ENCODE measurements at places on chromosomes 16 and 17. TPM values are rescaled to one million over a fixed set of nuclear protein-coding genes. Genes with fewer than 3 reads are reported as not detected.
A peak's percentile ranks its signal among the peaks of the same experiment; 100 is the strongest.

- no peak for DNase-seq
Observed at GRCh38 chr17:71501711-71502110, 619.1 kb upstream of the SOX9 start.

GRCh38 chr16:70788668-70789594 is 12.0 kb downstream of the VAC14 start:
- no peak for DNase-seq

- no peak for DNase-seq
Observed at GRCh38 chr16:27724482-27725235, 174.7 kb downstream of the KATNIP start.

- no peak for DNase-seq
Observed at GRCh38 chr16:89545831-89546574, 14.5 kb upstream of the RPL13 start.

DNA sequence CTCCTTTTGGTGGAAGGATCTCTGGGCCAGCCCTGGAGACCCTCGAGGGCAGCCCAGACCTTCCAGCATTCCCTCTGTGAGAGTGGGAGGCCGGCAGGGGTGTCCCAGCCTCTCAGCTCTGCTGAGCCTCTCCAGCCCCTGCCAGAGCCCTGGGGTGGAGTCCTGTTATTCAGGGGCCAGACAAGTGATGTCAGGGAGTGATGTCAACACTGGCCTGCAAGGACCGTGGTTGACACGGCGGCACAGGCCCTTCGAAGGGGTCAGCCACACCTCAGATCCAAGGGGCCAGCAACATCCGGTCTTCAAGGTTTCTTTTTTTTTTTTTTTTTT is 231.2 kb downstream of the KATNIP start:
- no peak for DNase-seq

GRCh38 chr16:73418051-73418450 is 370.1 kb upstream of the ZFHX3 start:
- DNase-seq, result no peak

DNA sequence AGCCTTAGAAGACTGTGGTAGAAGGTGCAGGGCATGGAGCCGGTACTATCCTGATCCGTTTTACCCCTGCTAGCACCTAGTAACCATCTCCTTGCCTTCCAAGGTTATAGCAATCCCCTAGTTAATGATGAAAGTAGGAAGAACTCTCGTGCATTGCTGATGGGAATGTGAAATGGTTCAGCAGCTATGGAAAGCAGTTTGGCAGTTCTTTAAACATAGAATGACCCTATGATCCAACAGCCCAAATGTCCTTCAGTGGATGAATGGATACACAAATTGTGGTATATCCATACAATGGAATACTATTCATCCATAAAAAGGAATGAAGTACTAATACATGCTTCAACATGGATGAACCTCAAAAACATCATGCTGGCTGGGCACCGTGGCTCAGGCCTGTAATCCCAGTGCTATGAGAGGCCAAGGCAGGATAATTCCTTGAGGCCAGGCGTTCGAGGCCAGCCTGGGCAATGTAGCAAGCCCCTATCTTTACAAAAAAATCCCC is 6.2 kb upstream of the SRCIN1 start:
- no peak for DNase-seq

Gene SEC14L5
- not detected for total RNA-seq

DNA sequence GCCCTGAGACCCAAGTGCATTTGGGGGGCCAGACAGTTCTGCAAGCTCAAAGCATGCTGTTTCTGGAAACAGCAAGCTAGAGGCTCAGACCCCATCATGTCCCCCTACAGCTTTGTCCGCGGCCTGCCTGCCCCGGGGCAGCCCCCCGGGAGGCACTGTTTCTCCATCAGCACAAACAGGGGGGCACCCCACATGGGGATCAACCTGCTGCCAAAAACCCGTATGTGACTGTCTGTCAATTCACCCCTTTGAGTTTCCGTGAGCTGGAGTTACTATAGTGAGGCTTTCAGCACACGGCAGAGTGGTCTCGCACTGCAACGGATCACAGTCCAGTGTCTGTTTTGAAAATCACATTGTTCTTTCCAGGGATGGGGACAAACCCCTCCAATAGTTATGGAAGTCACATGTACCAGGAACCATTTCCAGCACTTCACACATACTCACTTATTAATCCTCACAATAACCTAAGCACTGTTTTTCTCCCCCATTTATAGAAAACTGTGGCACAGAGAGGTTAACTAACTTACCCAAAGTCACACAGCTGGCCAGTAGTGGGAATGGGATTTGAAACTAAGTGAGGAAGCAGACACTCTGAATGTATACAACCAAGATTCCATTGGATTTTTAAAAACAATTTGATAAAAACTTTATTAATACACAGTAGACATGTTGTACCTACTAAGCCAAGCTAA is 269.0 kb downstream of the C16orf95 start:
- no peak for DNase-seq

- peak; percentile 5 for DNase-seq
Observed at GRCh38 chr17:69609473-69610305, 195.2 kb downstream of the MAP2K6 start.

GRCh38 chr16:71929048-71929447 is 33.7 kb downstream of the IST1 start:
- DNase-seq, result peak; percentile 73

DNA sequence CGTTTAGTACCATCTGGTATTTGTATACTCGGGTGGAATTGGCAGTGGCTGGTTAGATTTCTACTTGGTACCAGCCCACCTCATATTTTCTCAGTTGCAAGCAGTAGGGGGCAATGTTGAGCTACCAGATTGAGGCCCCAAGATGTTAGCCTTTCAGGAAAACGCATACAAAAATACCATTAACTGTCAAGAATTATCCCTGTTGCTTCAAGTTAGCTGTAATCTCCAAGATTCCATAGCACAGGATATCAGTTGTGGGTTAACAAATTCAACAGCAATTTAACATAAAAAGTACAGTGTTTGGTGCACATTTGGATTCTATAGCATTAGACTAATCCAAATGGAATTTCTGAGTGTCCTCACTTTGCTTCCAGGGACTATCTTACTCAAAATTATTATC is 188.2 kb downstream of the FTO start:
- DNase-seq, result peak; percentile 44

- DNase-seq, result peak; percentile 98
Observed at GRCh38 chr17:44108440-44109311, 14.8 kb downstream of the HDAC5 start.

GRCh38 chr16:23821875-23822688 is 13.7 kb upstream of the PRKCB start:
- no peak for DNase-seq

DNA sequence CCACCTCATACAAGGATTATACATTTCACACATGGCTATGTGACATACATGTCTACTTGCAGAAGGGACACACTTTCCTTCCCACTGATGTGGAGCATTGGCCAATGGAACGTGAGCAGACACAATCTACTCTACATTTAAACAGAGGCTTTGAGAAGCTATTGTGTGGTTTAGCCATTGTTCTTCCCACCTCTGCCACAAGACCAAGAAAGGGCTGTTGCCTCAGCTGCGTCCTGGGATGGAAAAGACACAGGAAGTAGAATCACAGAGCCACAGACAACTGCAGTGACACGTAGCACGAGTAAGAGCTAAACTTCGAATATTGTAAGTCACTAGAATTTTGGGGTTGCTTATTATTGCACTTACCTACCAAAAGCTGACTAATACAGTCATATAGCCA is 33.3 kb downstream of the PRKCB start:
- DNase-seq, result no peak

GRCh38 chr16:54288835-54289241 is 2.3 kb upstream of the IRX3 start:
- no peak for DNase-seq

DNA sequence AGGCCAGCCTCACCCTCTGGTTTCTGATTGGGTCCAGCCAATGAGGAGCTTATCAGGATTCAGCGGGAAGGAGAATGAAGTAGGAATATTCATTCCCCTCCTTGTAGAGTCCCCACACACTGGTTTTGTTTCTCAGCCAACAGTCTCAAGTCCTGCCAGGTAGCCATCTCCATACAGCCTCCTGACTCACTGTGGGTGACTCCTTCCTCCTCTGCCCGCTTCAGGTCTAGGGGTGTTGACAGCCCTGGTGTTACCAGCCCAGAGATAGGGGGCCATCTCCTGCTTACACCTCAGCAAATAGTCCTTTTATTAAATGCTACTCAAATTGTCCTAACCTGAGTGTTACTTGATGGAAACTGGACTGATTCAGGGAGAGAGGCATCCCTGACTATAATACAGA is 4.0 kb upstream of the MFAP4 start:
- DNase-seq, result no peak

DNA sequence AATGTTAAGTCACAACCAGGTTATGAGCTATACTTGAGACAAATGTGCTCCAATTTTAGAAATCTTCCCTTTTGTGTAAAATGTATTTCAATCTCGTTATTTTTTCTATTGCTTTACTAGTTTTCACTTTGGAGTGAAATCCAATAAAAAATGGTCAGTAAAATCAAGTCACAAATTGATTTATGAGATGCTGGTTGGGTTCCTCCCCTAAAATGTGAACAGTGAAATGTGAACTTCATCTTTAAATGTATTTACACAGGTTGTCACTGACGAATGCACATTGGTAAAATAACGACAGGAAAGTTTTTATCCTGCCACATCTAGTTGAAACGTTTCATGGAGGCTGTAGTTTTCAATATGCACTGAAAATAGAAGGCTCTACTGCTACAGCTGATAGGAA is 55.5 kb downstream of the COX10 start:
- no peak for DNase-seq

Gene BAIAP3
- total RNA-seq, result 10.3 TPM

- DNase-seq, result no peak
Observed at GRCh38 chr17:58324409-58325288, 3.9 kb downstream of the TSPOAP1 start.

- DNase-seq, result no peak
Observed at GRCh38 chr17:15346066-15346595, 4.7 kb upstream of the TEKT3 start.

- no peak for DNase-seq
Observed at GRCh38 chr17:68497885-68498319, 14.3 kb upstream of the PRKAR1A start.

DNA sequence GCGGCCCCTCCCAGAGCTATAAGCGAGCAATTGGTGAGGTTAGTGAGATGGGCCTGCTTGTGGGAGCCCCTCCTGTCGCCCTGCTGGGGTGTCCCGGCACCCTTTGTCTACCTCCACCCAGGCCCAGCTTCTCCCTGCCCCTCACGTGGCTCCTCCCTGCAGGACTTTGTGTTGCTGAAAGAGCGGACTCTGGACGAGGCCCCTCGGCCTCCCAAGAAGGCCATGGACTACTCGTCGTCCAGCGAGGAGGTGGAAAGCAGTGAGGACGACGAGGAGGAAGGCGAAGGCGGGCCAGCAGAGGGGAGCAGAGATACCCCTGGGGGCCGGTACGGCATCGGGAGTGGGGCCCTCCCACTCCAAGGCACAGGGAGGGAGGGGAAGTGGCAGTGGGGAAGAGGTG is 6.1 kb upstream of the C17orf107 start:
- no peak for DNase-seq

Gene DVL2
- total RNA-seq, result 65.1 TPM

- no peak for DNase-seq
Observed at GRCh38 chr16:50881331-50881830, 139.5 kb downstream of the CYLD start.

GRCh38 chr17:7177954-7178477 is 1.2 kb downstream of the ASGR1 start:
- DNase-seq, result peak; percentile 29

Gene MMP15
- 8.0 TPM for total RNA-seq

Gene CD300E
- total RNA-seq, result not detected

Gene CSH2
- total RNA-seq, result not detected

Gene MFAP4
- total RNA-seq, result not detected

GRCh38 chr17:48612854-48613691 is 2.0 kb downstream of the HOXB8 start:
- peak; percentile 41 for DNase-seq

- DNase-seq, result peak; percentile 43
Observed at GRCh38 chr16:23557779-23558702, 514 bp downstream of the UBFD1 start.

GRCh38 chr17:63645775-63646487 is 23.7 kb downstream of the MAP3K3 start:
- no peak for DNase-seq

Gene RAMP2
- not detected for total RNA-seq

- DNase-seq, result peak; percentile 10
Observed at GRCh38 chr17:63827801-63828221, 348 bp upstream of the FTSJ3 start.

GRCh38 chr17:5121186-5121841 is 5.5 kb downstream of the USP6 start:
- DNase-seq, result no peak

GRCh38 chr17:42112552-42113176 is at the start of gene DHX58:
Gene DHX58 (minus strand): TSS chr17:42112714. CDS start chr17:42111892, 822 bp downstream.
- peak; percentile 91 for DNase-seq

Gene TNP2
- total RNA-seq, result not detected

Gene ZSCAN10
- not detected for total RNA-seq

Gene KRTAP3-2
- not detected for total RNA-seq

Gene TLCD1
- total RNA-seq, result 3.9 TPM

GRCh38 chr16:57527610-57528360 is 8.6 kb downstream of the CCDC102A start:
- DNase-seq, result no peak

GRCh38 chr16:87447323-87447722 is 45.5 kb downstream of the ZCCHC14 start:
- DNase-seq, result no peak

GRCh38 chr16:67212766-67213165 is 13.8 kb downstream of the ELMO3 start:
- peak; percentile 55 for DNase-seq

Gene HOXB1
- total RNA-seq, result not detected

GRCh38 chr16:57406881-57407280 is 2.3 kb downstream of the CCL17 start:
- no peak for DNase-seq

DNA sequence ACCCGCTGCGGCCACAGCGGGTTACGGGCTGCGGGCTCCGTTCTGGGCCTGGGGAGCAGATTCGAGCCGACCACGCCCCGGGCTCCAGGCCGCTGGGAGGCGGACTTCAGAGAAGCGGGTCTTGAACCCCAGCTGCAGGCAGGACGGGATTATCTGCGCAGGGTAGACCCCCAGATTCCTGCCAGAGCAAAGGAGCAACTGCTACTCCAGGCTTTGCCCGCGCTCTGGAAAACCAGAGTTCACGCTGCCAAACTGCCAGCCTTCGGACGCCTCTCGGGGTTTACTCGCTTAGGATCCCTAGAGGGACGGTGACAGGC is 301 bp upstream of the ULK2 start:
- no peak for DNase-seq

Gene CTRB1
- not detected for total RNA-seq

- no peak for DNase-seq
Observed at GRCh38 chr17:28057731-28058246, 15.3 kb downstream of the NLK start.

Gene UMOD
- not detected for total RNA-seq

- no peak for DNase-seq
Observed at GRCh38 chr17:1930337-1930645, 94.8 kb downstream of the RTN4RL1 start.

Gene CCL7
- not detected for total RNA-seq

- no peak for DNase-seq
Observed at GRCh38 chr16:81329947-81330346, 15.2 kb downstream of the GAN start.

GRCh38 chr16:19166500-19166899 is 1.5 kb upstream of the SYT17 start:
- DNase-seq, result no peak

Data from A172 (cell line).